Ascending aorta (tissue), 2 donors: ENCODE measurements at places on chromosomes 16 and 17.

DNA sequence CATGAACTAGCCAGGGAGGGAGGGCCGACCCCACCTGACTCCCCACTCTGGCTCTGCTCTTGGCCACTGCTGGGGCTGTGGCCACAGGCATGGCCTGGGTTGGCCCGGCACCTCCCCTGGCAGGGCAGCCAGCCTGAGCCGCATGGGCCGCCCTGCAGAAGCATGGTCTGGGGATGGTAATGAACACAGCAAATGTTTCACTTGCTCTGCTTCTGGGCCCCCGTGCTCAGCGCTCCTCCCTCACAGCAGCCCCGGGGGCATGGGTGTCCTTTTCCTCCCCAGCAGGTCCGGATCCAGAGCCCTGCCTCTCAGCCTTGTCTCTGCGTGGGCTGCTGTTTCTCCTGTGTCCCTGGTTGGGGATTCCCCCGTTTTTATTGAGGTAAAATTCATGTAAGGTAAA, 30.9 kb upstream of the KCNJ12 start:
- H3K36me3 ChIP-seq, result no peaks in the 10 kb centered on the region
- no peaks in the 10 kb centered on the region for H3K4me1 ChIP-seq
- no peak for DNase-seq
- no peak overlapping the region for H3K27ac ChIP-seq

DNA sequence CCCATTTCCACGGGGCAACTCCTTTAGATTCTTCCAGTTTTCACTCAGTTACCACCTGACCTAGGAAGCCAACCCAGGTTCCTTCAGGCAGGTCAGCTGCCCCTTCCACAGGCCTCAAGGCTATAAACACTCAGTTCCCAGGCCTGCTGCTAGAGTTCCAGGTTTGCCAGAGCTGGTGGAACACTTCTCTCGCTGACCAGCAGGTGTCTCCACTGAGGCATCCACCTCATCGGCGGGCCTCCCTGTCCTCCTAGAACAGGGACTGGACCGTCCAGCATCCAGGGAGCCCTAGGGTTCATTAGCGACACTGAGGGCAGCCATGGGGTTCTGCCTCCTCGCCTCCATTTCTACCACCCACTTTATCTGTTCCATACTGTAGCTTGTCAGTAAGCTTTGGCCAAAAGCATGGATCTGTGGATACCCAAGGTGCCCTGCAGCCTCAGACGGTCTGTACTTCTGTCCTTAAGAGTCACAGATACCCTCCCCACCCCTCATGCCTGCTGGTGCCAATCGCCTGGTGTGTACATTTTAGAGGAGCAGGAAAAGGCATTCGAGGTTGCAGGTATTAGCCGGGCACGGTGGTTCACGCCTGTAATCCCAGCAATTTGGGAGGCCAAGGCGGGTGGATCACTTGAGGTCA, 29.0 kb downstream of the PIMREG start:
- no peak overlapping the region for H3K4me3 ChIP-seq
- H3K27ac ChIP-seq, result no peak overlapping the region
- peak; percentile 81 for DNase-seq
- no peaks in the 10 kb centered on the region for H3K4me1 ChIP-seq
- no peaks in the 10 kb centered on the region for H3K36me3 ChIP-seq
- no peaks in the 10 kb centered on the region for H3K27me3 ChIP-seq

DNA sequence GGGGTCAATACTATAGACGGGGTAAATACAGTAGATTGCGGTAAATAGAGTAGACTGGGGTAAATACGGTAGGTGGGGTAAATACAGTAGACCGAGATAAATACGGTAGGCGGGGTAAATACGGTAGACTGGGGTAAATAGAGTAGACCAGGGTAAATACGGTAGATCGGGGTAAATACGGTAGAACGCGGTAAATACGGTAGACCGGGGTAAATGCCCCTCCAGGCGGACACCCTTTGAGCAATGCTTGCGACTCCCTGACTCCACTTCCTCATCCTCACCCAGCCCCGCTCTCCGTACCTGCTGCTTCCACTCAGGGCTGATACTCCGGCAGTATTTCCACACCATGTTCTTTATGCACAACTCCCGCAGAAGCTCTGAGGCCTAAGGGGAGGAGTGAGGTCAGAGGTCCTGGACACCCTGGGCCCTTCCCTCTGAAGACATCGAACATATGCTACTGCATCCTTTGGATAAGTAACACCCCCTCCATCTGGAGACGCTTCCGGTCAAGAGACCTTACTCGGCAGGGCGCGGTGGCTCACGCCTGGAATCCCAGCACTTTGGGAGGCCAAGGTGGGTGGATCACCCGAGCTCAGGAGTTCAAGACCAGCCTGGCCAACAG, 13.3 kb upstream of the CRK start:
- H3K4me1 ChIP-seq, result no peaks in the 10 kb centered on the region
- H3K4me3 ChIP-seq, result no peak overlapping the region
- H3K27me3 ChIP-seq, result no peaks in the 10 kb centered on the region
- peaks cover 86% of the 10 kb centered on the region for H3K36me3 ChIP-seq

- DNase-seq, result peak; percentile 35
- H3K27ac ChIP-seq, result no peak overlapping the region
- peaks cover 33% of the 10 kb centered on the region for H3K36me3 ChIP-seq
- H3K4me1 ChIP-seq, result no peaks in the 10 kb centered on the region
These were observed 153.2 kb downstream of the KATNIP start for GRCh38 chr16:27703121-27703520.

DNA sequence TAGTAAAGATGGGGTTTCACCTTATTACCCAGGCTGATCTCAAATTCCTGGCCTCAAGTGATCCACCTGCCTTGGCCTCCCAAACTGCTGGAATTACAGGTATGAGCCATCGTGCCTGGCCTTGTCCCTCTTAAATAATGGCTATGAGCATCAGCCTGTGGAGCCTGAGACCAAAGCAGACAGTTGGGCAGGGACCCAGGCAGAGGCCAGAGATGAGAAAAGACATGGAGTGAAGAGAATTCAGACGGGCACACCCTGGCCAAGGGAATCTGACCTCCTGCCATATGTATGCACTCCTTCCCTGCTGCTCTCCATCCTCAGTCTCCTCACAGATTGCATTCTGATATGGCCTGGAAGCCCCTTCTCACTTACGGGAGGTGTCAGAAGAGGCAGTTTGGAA, 98.4 kb upstream of the DNAH9 start:
- no peaks in the 10 kb centered on the region for H3K36me3 ChIP-seq
- no peak overlapping the region for H3K4me3 ChIP-seq
- H3K27ac ChIP-seq, result no peak overlapping the region

DNA sequence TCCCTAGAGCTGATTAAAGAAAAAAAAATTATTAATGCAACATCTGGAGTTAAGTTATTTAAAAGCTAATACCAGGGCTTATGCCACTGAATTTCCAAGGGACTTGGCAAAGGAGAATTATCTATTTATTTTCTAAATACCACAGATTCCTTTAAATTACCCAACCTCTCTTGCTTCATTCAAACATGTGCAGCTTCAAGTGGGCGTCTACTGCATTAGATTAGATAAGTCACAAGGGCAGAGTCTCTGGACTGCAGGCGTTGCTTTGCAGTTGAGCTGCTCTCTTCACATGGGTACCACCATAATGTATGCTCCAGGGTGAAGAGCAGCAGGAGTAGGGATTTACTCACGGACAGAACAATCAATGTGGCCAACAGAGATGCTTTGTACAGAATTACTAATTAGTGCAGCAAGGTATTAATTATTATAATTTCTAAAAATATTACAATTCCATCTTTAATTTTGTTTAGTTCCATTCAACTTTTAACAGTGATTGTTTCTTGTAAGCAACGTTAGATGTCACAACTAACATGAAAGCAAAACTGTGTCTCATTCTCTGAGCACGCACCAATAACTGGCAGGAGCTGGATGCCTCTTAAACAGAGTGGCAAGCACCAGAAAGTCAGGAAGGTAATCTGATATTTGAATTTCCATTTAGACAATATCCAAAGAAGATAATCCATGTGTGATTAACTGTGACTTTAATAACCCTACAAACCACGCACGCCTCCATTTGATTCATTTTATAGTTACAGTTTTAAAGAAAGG, 214.2 kb downstream of the STX8 start:
- no peak for DNase-seq
- peaks cover 6% of the 10 kb centered on the region for H3K4me1 ChIP-seq
- no peaks in the 10 kb centered on the region for H3K36me3 ChIP-seq
- no peak overlapping the region for H3K27ac ChIP-seq

- no peaks in the 10 kb centered on the region for H3K27me3 ChIP-seq
- no peak overlapping the region for H3K4me3 ChIP-seq
- no peaks in the 10 kb centered on the region for H3K4me1 ChIP-seq
- no peak for DNase-seq
- H3K27ac ChIP-seq, result no peak overlapping the region
These were observed 27.1 kb downstream of the PRSS54 start for GRCh38 chr16:58267524-58268243.

GRCh38 chr16:188674-189073, 8.4 kb downstream of the HBQ1 start:
- H3K4me1 ChIP-seq, result no peaks in the 10 kb centered on the region
- no peaks in the 10 kb centered on the region for H3K27me3 ChIP-seq
- H3K27ac ChIP-seq, result no peak overlapping the region
- H3K36me3 ChIP-seq, result peaks cover 64% of the 10 kb centered on the region
- no peak for DNase-seq
